ENCODE measurements at places on chromosomes 11 and 22.

DNA sequence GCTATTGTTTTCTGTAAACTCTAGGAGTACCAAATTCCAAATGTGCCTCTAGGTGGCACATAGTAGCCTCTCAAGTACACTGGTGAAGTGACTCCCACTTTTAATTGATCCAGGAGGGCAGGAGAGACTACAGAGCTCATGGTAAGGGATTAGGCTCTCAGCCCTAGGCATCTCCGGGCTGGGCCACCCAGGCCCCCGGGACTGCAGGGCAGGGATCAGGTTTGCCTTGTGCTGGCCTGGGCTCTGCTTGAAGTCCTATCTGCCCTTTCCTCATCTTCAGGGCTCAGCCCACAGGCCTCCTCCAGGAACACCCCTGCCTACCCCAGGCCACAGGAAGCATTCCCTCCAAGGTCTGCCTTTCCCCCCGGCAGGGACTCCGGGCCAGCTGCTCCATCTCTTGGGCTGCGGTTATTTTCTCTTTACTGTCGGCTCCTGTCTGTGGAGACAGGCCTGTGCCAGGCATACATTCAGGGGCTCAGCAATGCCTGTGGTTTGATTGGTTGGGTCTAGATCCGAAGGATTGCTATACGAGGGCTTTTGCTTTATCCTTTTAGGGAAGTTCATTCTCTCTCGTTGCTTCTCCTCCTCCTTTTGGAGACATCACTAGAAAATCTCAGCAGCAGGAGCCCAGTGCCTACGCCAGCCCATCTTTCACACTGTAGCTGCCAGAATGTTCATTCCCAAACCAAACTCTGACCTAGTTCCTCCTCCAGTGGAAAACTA is 32.8 kb downstream of the PARVA start:
- H3K27ac ChIP-seq = no peak overlapping the region
- H3K36me3 ChIP-seq = no peaks in the 10 kb centered on the region

- H3K4me1 ChIP-seq = no peaks in the 10 kb centered on the region
- no peak overlapping the region for H3K27ac ChIP-seq
- no peaks in the 10 kb centered on the region for H3K27me3 ChIP-seq
Measured at GRCh38 chr22:44927463-44928135, 82.2 kb downstream of the PHF21B start.

DNA sequence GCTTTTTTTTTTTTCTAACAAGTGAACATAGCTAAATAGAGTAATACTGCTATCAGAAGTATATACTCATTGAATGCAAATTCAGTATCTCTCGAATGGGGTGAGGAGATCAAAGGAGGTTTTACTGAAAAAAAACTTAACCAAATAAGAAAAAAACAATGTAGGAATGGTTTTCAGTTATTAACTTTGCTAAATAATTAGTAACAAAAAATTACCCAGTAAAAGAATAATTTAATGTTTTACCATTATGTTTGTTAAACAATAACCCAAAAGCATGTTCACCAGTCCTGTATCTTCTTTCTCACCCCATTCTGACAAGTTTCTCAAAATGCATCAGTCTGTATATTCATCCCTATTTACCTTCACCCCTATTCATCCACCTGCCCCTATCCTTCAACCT is 22.6 kb upstream of the CTSC start:
- no peak for DNase-seq
- no peaks in the 10 kb centered on the region for H3K27me3 ChIP-seq
- H3K36me3 ChIP-seq = no peaks in the 10 kb centered on the region

DNA sequence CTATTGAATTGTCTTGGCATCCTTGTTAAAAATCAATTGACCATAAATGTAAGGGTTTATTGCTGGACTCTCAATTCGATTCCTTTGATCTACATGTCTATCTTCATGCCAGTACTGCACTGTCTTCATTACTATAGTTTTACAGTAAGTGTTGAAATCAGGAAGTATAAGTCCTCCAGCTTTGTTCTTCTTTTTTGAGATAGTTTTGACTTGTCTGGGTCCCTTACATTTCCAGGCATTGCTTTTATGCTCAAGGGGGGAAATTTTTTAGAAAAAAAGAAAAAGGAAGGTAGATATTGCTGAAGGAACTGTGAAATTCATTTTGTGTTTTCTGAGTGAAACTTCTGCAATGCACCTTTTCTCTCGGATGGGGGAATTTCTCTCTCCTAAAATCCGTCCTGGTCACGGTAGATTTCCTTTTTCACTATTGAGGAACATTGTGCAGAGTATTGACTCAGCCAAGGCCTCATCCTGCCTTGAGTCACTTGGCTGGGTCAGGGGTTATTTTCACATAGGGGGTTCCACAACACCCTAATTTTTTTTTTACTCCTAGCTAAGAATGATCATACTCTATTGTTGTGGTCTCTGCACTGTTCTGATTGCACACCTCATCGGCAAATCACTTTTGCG is 2.8 kb upstream of the ACER3 start:
- no peaks in the 10 kb centered on the region for H3K27me3 ChIP-seq
- H3K4me3 ChIP-seq = no peak overlapping the region
- H3K4me1 ChIP-seq = peaks cover 12% of the 10 kb centered on the region
- DNase-seq = no peak
- no peak overlapping the region for H3K27ac ChIP-seq

GRCh38 chr11:28542561-28542960 is 434.4 kb downstream of the METTL15 start:
- H3K27ac ChIP-seq = no peak overlapping the region
- no peaks in the 10 kb centered on the region for H3K4me1 ChIP-seq
- no peak for DNase-seq

DNA sequence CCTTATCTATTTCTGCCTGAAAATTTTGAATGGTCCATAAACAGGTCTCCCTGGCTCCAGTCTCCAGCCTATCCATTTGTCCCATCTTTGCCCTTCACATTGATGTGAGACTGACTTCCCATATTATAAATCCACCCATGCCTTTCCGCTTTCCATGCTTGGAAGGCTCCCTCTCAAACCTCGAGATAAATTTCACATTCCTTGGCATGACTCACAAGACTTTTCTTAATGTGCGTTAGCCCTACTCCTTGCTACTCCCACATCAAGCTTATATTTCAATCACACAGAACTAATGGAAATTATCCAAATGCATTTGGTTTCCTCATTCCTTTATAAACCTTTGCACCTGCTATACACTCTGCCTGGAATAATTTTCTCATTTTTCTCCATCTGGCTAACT is 163.7 kb upstream of the NTM start:
- H3K36me3 ChIP-seq = no peaks in the 10 kb centered on the region
- H3K27me3 ChIP-seq = no peaks in the 10 kb centered on the region
- no peak overlapping the region for H3K27ac ChIP-seq
- H3K4me3 ChIP-seq = no peak overlapping the region
